ENCODE measurements at places on chromosomes 5 and 9.
A peak's percentile ranks its signal among the peaks of the same experiment; 100 is the strongest.

- DNase-seq, result no peak
Observed at GRCh38 chr9:114432323-114433067, 44.7 kb upstream of the AKNA start.

DNA sequence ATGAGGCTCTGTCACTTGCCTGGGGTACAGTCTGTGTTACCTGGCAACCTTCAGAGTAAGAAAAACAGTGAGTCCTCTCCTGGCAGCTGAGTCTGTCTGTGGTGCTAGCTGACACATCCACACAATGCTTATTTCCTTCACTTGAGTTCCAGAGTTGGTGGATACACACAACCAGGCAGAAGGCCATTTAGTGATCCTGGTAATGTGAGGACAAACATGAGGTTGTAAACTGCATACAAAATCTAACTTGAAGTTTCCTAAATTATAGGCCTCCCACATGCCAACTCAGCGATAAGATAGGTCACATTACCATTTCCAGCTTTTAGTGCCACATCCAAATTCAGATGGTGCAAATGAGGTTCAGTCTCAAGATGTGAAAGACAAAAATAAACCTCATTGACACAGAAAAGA, 125.5 kb downstream of the DCP2 start:
- DNase-seq, result no peak

GRCh38 chr9:132023419-132024180, 56.1 kb downstream of the MED27 start:
- DNase-seq, result no peak

DNA sequence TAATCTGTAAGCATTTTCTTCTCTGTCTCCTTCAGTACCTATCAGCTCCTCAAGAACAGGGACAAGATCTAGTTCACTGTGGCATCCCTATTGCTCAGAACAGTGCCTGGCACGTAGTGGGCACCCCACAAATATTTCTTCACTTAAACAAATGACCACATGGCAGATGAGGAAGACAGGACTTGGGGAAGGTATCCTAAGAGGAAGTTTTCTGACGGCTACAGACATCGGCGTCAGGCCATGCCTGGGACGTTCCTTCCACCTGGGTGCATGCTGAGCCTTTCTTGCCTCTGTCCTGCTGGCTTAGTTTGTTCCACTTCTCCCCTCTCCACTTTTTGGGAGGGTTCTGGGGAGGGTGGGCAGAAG, 60.2 kb downstream of the NEURL1B start:
- peak; percentile 60 for DNase-seq

GRCh38 chr5:136811086-136811485, 445.7 kb upstream of the TRPC7 start:
- DNase-seq, result no peak

DNA sequence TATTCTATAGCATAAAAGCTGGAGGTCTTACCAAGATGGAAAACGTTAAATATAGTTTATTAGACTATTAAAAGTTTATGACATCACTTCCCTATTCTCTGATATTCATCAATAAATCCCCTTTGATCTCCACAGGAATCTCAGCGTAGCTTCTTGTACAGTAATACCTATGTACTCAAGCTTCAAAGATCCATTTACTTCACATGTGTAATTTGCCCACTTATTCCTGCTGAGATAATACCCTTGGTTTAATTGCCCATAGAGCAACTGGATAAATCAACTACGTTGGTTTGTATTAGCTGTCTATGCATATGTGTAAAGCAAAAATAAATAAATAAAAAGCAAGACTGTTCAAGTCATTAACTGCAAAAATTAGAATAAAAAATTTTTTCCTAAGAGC, 219.7 kb downstream of the EFNA5 start:
- no peak for DNase-seq

- no peak for DNase-seq
Observed at GRCh38 chr5:130740047-130740569, 424.9 kb downstream of the HINT1 start.

- DNase-seq, result peak; percentile 15
Observed at GRCh38 chr5:133970325-133970909, 2.0 kb upstream of the C5orf15 start.

DNA sequence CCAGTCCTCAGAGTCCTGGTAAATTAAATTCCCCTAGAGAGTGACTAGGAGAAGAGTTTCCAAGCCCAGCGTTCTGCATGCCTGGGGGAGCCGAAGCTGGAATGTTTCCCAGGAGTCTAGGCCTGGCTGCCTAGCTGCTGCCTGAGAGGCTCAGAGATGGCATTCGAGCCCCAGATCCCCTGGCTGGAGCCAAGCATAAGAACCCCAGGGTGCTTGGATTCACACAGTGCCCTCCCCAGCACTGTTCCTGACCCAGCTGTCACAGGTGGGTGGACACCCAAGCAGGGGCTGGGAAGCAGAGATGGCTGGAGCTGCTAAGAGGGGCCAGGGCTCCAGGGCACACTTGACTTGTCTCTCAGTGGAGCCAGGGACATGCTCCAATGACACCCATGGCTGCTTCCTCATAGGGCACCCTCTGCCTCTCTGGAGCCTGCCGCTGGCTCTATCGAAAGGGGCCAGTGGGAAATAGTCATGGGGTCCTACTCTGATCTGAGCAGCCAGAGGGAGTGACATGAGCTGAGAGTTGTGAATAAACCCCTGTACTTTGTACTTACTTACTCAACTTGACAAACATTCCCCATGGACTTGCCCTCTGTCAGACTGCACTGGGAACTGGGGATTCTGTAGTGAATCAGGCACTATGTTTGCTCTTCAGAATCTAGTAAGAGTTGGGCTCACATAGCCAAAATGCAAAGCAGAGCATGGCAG, 62.6 kb upstream of the XPA start:
- DNase-seq, result no peak

DNA sequence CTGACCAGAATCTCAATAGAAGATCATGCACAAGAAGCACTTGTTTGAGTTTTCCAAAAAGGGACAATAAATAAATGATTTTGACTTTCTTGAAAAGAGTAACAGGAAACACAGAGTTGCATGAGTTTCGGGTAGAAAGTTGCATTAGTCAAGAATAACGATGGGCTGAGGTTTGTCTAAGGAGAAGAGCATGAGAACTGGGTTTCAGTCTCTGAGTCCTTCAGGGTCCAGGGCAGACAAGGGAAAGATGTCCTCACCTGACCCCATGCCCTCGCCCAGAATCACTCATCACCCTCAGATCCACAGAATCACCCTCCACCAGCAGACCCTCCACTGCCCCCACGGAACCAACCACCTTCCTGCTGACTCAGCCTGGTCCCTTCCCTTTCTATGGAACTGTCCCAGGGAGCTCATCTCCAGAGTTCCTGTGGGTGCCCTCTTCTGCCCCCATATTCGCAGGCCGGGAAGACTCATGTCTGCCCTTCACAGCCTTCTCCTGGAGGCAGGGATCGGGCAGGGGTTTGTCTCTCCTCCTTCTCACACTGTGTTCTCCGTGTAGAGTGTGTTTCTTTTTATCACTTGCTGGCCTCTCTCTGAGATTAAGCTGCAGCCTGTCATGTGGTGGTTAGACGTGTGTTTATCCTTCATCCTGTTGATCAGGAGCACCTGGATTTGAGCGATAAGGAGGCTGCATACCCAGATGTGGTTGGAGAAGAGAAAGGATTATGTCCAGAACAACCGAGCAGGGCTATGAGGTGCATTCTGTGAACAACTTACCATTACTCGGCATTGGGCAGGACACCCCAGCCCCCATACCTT, 442.6 kb downstream of the MAT2B start:
- DNase-seq, result peak; percentile 14

DNA sequence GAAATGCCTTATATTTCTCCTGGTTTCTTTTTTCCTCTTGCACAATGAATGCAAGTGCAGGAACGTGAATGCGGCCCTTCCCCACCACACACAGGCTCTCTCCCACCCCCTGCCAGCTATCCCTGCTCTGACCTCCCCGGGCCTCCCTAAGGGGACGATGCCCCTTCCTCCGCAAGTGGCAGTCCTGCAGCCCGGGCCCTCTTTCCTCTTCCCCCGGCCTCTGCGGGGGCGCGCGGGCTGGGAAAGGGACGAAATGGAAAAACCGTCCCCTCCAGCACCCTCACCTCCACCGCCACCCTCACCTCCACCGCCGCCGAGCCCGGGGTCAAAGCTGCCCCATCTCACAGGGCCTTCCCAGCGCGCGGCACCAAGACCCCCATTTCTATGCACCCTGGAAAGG, 44.7 kb downstream of the GAS1 start:
- DNase-seq, result no peak

DNA sequence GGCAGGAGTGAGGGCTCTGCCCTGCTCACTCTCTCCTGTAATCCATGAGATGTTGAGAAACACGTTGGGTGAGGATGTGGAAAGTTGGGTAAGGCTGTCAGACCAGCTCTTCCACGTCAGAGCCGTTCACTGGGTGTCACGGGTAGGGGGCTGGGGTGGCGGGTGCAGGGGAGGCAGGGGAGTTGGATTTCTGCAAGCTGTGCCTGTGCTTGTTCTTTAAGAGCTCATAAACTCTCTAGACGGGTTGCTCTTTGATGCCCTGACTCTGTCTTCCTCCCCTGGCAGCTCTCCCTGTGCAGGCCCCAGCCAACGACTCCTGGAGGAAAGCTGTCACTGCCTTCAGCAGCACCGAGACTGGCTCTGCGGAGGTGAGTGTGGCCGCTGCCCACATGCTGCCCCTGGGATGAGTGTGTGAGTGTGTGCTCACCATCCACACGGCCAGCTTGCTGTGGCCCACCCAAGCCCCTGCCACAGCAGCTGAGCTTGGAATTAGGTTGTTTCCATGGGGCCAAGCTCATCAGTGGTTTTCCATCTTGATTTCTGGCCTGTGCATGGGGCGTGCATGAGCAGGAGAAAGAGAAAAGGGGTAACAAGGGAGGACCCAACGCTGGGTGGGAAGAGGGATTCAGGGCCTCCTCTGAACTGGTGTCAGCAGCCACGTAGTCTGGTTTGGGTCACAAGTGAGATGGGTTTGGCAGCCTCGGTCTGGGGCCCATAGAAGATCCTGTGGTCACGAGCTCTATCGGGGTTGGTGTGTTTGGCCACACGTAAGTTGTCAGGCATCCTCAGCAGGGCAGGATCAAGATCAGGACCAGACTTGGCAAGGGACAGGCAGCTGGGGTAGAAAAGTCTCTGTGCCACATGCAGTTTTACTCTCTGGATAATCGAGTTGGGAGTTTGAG, 21.0 kb upstream of the POMT1 start:
- DNase-seq, result no peak

DNA sequence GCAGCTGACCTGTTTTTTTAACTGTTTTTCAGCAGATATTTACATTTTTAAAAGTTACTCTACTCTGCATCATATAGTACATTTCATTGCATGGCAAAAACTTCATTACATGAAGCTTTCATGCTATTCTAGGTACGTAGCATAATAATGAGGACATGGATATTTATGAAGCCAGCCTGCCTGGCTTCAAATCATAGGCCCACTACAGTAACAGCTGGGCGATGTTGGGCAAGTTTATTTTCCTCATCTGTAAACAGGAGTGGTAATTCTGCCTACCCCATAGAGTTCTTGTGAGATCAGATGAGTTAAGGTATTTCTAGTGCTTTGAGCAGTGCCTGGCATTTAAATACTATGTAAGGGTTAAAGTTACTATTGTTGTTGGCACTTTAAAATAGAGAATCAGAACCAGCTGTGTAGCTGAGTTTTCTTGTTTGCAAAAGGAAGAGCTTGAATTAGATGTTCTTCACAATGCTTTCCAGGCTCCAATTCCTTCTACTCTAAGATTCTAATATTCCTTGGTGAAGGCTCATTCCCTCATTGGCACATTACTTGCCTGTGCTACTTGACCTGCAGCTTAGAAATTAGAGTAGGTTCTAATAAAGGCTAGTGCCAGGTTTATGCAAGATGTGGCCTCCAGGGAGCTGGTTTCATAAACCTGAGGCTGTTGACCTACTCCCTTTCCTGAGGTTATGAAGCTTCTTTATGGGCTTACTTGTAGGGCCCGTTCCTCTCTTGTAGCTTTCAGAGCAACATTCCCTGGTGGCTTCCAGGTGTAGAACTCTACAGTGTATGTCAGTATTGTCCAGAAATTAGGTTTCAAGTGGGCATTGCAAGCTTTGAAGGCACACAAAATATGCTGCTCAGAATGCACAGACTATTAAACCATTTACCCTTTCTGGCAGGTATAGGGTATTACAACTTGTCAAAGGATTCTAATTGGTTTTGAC, 14.5 kb downstream of the ANP32B start:
- DNase-seq, result no peak

- DNase-seq, result no peak
Observed at GRCh38 chr5:39109606-39110005, 35.4 kb upstream of the RICTOR start.

GRCh38 chr9:27755846-27756245, 182.6 kb upstream of the C9orf72 start:
- no peak for DNase-seq

DNA sequence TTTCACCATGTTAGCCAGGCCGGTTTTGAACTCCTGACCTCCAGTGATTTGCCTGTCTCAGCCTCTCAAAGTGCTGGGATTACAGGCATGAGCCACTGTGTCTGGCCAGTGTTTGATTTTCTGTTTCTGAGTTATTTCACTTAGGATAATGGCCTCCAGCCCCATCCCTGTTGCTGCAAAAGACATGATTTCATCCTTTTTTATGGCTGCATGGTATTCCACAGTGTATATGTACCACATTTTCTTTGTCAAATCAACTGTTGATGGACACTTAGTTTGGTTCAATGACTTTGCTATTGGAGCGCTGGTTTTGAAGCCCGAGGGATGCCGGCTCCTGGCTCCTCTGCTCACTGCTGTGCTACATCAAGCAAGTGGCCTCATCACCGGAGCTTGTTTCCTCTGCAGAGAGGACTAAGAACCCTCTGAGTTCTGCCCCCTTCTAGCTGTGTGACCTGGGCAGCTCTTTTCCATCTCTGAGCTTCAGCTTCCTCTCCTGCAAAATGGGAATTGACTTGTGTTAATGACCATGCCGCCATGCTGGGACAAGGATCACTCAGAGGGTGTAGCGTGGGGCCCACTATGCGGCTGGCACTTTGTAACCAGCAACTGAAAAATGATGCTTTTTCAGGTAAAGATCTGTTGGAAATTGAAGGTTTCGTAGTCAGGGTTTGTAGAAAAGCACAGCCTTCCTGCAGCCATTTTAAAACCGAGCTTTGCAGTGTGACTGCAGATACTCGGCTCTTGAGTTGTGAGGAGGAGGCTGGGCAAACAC, 4.6 kb upstream of the NEURL1B start:
- DNase-seq, result no peak

- DNase-seq, result peak; percentile 53
Observed at GRCh38 chr5:13186177-13186576, 758.3 kb downstream of the DNAH5 start.

GRCh38 chr9:106643211-106643930, 219.6 kb upstream of the ZNF462 start:
- no peak for DNase-seq
